Stimulated activated CD8-positive, alpha-beta memory T cell treated with anti-CD3 and anti-CD28 coated beads, Interleukin-2, amount 100 ng/mL, for 48 hours (primary cell): ENCODE measurements at places on chromosomes 5 and 9.

- DNase-seq: no peak
Measured at GRCh38 chr9:132005899-132006298, 73.8 kb downstream of the MED27 start.

- no peak for DNase-seq
Measured at GRCh38 chr5:96037128-96037527, 75.5 kb upstream of the ELL2 start.

- peak; percentile 34 for DNase-seq
Measured at GRCh38 chr5:148791334-148791667, 35.1 kb upstream of the ADRB2 start.

GRCh38 chr9:125513668-125514413 lies 193.2 kb downstream of the MAPKAP1 start:
- DNase-seq: no peak

DNA sequence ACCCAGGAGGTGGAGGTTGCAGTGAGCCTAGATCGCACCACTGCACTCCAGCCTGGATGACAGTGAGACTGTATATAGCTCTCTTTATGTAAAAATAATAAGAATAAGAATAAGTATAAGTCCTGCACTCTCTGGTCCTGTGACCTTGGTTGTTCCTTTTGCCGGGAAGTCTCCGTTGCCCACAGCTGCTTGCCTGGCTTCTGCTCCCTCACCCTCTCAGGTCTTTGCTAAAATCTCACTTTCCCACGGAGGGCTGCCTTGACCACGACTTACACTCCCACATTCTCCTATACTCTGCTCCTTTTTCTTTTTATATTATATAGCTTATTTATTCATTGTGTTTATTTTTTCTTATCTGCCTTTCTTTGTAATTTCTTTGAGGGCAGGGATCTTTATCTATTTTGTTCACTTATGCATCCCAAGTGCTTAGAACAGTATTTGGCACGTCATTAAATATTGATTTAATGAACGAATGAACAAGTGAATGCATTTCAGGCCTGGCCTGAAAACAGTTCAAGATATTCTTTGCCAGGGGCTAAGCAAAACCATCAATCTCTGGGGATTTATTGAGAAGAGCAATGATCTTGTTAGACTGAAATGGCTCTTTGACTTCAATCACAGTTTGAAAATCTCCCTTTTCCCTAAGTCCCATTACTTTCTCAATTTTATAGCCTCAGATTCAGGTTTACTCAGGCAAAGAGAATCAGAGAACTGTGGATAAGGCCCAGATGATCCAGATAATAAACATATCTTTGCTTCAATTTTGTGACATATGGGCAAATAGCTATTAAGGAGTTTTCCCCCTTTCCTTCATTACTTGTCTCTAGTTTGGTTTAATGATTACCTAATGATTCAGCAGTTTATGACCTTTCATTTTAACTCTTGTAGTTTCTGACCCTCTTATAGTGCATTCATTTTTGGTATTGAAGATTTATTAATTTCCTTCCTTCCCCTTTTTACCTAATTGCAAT lies 60.8 kb upstream of the TMC1 start:
- DNase-seq: no peak

DNA sequence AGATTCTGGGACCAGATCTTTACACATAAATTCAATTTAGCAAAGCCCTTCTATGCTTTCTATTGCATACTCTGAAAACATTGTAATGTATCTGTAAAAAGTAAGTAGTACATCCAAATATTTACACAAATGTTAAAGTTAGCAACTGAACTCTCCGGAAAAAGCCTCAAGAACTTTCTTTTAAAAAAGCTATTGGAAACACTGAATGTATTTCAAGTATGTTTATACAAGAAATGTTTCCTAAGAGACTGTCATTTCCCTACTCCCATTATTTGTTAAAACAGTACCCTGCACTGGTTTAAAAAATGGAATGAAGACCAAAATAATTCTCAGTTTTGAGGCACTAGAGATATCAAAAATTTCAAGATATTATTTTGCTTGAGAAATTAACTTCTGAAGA lies 44.8 kb upstream of the TRIM36 start:
- DNase-seq: no peak

DNA sequence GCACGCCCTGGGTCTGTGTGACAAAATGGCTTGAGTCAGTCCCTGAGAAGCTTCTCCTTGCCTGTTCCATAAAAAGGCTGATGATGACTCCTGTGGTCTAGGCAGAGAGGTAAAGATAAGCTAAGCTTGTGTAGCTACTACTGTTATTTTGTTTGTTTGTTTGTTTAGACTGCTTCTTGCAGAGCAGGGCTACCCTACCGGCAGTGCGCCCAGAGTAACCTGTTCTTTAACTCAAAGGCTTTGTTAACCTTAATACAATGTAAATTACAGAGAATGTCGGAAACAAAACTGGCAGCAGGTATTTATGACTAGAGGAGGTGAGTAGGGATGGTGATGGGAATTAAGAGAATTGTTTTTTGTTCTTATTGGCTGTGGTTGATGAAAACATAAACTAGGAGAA lies 87.6 kb downstream of the F2RL2 start:
- no peak for DNase-seq

GRCh38 chr9:17556935-17557334 lies 21.9 kb upstream of the SH3GL2 start:
- DNase-seq: no peak

- no peak for DNase-seq
Measured at GRCh38 chr9:90309809-90310520, 332.7 kb downstream of the DIRAS2 start.
